ENCODE measurements at places on chromosomes 6 and 20. TPM values are rescaled to one million over a fixed set of nuclear protein-coding genes. Genes with fewer than 3 reads are reported as not detected.

GRCh38 chr20:14544688-14545087 lies 207.3 kb upstream of the FLRT3 start:
- DNase-seq: no peak

GRCh38 chr20:34052414-34052813 lies 58.7 kb downstream of the RALY start:
- DNase-seq: no peak

The C6orf15 gene
- not detected for total RNA-seq

- no peak for DNase-seq
These were observed 314.6 kb downstream of the CDH26 start for GRCh38 chr20:60272790-60273189.

- no peak for DNase-seq
These were observed 14.6 kb downstream of the TXLNB start for GRCh38 chr6:139277161-139277560.

GRCh38 chr20:15760001-15760621 lies 813.1 kb downstream of the KIF16B start:
- DNase-seq: no peak

GRCh38 chr6:1641343-1641885 lies 31.7 kb downstream of the FOXC1 start:
- no peak for DNase-seq

DNA sequence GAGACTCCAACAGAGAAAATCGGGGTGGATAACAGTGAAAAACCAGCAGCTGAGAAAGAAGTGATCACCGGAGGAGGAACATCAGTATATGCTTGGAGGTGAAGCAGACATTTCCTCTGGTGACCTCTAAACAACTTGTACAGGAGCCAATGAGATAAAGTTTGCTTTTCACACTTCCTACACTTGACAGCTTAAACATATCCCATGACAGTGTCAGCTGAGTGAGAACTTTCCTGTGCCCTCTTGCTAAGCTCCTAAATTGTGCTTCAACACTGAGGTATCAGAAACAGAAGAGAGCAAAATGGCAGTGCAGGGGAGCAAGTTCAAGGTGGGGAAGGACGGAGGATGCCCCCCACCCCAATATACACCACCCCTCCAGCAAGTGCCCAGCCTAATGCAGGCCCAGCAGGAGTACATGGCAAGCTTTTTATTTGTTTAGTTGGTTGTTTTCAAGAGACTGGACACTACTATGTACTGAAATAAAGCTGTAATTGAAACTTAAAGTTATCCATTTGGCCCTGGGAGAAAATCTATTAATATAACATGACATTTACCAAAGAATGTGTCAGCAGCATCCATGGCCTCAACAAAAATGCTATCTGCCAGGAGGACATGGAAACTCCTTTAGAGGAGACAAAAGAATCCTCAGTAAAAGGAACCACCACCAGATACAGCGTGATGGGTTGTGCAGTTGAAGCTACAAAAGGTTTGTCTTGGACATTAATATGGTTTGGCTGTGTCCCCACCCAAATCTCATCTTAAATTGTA lies 540.2 kb downstream of the PRKN start:
- DNase-seq: no peak

The EYA4 gene
- 0.49 TPM for total RNA-seq

DNA sequence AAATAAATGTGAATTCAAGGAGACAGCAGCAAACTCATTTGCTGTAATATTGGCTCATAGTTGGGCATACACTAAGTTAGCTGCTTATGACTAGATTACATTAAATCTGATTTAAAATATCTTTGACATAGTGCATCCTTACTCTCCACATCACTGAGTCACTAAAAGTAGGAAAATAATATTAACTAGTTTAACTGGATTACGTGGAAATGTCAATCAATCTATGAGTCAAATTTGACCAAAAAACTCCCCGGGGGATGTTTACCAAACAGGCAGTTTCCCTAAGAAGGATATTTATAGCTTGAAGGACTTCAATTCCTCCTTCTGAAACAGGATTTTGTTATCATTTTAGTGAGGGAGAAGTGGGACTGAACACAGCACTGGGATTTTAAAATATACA lies 366.5 kb downstream of the ESR1 start:
- DNase-seq: no peak

DNA sequence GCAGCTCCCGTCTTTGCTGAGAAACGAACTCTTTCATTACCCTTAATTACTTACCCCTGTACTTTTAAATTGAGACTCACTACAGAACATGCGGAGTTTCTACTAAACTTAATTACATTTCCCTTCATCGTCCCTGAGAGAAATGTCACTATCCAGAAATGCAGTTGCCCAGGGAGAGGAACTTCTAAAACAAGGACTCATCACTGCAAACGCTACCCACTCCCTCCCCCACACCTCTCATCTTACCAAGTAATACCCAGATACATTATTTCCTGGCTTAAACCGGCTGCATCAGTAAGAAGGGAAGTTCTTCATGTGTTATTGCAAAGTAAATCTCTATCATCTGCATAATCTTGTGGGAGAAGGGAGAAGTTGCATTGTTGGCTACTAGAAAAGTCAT lies 138.3 kb downstream of the IPCEF1 start:
- DNase-seq: no peak

- DNase-seq: no peak
These were observed 8.7 kb upstream of the SALL4 start for GRCh38 chr20:51811042-51811355.

GRCh38 chr20:51512645-51513044 lies 29.9 kb downstream of the NFATC2 start:
- DNase-seq: no peak

The ERVFRD-1 gene
- not detected for total RNA-seq
